ENCODE measurements at places on chromosomes 16 and 17.

- DNase-seq, result no peak
These were observed 100.2 kb downstream of the CMIP start for GRCh38 chr16:81544700-81545271.

DNA sequence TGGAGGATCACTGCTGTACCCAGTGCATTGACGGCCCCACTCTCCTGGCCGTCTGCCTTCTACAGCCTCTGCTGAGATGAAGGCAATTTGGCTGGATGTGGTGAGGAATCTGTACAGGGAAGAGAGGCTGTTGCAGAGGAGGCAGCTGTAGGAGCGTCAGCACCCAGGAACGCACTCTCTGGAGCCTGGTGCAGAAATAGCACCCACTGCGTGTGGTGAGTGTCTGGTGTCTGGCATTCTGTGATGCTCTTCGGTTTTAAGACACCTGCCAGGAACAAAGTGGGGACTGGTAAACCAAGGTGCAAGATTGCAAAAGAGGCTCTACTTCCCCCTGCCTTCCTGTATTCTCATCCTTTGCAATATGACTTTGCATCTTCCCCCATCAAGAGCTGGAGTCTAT, 187.5 kb upstream of the SDK2 start:
- no peak for DNase-seq

GRCh38 chr17:2749058-2749783, at the start of gene CCDC92B:
Gene CCDC92B (minus strand): TSS chr17:2749652. CDS start chr17:2735145, 14,507 bp downstream.
- no peak for DNase-seq

GRCh38 chr17:34620458-34620857, 41.1 kb downstream of the TMEM132E start:
- no peak for DNase-seq

DNA sequence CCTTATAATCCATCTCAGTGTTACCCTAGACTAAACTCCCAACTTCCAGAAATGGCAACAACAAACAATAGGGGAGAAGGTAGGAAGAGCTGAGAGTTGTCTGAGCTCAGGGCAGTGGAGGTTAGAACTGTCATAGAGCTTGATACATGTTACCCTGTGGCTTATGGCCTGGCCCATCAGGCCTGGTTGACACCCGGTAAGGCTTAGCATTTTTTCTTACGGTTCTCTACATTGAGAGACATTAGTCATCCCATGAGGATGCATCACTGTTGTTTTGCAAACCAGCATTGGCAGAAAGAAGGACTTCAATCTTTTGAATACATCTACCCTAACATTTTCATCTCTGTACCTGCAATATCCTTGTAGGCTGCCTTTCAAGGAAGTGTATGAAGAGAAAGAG, 226.6 kb downstream of the PHKB start:
- no peak for DNase-seq

DNA sequence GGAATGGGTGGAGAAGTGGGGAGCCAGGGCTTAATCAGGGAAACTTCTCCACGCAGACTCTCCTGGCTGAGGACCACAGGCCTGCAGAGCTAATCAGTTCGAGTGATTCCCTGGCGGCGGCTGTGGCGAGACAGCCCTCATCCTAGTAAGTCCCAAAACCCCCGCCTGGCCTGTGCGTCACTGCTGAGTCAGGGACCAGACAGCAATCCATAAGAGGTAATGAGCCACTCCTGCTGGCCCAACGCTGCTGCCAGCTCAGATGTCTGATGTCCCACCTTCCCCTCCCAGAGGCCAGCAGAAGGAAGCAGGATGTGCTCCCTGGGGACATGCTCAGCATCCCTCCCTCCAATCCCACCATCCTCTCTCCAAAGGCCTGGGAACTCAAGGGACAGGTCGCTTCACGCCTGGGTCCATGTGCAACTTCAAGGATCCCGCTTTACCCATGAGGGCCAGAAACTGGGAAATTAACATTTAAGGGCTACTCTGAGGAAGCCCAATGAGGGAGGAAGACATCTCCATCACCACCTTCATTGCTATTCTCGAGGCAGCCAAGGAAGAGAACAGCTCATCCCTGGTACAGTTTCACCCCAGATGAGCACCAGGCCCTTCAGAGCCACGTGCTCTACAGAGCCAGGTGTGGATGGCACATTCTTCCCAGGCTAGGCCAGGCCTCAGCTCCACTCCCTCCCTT, 7.9 kb downstream of the ACLY start:
- no peak for DNase-seq

GRCh38 chr17:61232871-61233270, 166.8 kb upstream of the TBX2 start:
- no peak for DNase-seq

DNA sequence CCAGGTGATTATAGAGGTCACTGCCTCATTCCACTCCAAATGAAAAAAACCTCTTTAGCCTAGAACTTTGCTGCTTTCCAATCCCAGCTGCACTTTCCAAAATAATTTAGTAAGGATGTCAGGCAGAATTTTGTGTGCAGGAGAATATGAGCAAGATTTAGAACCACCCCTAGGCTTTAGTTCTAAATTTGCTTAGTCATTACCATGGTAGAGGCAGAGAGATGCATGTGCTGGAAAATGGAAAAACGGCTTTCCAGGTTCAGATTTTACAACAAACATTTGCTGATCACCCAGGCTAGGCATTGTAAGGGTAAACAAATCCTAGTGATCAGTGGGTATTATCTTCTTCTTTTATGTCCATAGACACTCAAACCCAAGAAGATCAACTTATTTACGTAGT, 6.3 kb downstream of the KRT26 start:
- no peak for DNase-seq

DNA sequence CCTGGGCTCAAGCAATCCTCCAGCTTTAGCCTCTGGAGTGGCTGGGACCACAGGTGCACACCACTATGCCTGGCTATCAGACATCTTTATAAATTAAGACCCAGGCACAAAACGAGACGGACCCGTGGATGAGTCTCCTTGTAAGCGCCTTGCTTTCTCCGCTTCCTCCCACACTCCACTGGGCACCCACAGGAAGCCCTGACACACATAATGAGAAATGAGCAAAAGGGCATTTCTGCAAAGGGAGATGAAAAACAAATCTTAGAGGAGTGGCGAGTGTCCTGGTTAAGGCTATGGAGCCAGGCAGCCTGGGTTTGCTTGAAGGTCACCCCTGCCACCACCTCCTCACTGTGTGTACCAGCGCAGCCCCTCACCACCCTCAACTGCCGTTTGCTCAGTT, 56.3 kb downstream of the XYLT1 start:
- DNase-seq, result no peak

GRCh38 chr17:74770498-74771318, 5.4 kb downstream of the NAT9 start:
- DNase-seq, result peak; percentile 65

DNA sequence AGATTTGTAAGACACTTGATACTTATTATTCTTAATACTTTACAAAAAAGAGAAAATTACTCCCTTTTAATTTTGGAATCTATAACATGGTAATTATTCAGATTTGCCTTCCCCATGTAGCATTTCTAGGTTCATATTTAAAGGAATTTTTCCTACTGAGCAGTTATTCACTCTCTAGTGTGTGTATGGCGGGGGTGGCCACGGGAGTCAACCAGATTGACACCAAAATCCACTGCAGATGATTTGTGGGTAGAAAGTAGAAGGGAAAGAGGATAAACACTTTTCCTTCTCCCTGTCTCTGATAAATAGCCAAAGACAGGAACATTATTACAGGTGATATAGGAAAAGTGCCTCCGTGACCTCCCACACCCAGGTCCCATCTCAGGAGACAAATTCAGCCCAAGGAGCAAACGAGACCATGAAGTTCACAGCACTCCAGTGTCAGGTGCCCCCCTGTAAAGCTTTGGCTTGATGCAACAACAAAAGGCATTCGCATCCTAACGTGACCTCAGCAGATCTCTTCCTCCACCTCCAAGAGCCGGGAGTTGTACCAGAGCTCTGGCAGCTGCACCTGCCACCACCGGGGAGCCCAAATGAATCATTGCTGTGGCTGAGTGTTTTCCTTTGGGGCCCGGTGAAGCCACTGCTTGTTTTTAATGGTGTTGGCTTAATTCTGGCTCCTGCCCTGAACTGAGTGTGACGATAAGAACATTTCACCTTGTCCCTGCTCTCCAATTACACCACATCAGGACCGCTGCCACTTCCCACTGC, 92.7 kb upstream of the NOL11 start:
- DNase-seq, result no peak

GRCh38 chr16:29877266-29877961, 14.4 kb upstream of the CDIPT start:
- no peak for DNase-seq

- DNase-seq, result no peak
These were observed 50.0 kb upstream of the CAPN15 start for GRCh38 chr16:477301-478157.

- no peak for DNase-seq
These were observed 7.3 kb downstream of the TBC1D24 start for GRCh38 chr16:2482249-2482648.

GRCh38 chr16:50534091-50534490, 14.1 kb upstream of the NKD1 start:
- DNase-seq, result no peak

All from activated CD8-positive, alpha-beta memory T cell treated with anti-CD3 and anti-CD28 coated beads for 1 hour (primary cell).